ENCODE measurements at places on chromosomes 3 and 15.

DNA sequence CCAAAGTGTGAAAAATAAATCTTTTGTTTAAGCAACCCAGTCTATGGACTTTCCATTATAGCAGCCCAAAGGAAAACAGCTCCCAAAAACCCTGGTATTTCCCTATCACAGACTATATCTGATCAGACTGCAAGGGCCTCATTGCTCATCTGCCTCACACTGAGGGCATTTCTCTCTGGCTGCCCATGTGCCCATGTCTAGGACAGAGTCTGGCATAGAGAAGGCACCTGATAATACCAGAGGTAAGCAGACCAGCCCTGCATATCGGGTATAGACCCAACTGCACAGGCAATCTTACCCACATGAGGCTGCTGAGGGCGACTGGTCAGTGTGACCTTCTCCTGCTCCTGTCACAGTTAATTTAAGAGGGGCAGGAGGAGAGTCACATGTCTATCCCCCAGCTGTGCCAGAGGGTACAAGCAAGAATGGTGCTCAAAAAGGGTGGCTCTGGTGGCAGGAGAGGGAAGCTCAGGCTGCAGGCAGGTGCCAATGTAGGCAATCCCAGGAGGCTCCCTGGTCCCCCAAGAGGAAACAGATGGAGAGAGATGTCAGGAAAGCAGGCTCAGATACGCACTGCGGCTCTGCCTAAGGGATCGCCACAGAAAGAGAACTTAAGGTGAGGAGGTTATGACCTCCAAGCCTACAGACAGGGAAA is 3.1 kb downstream of the CSRNP1 start:
- DNase-seq: no peak

- no peak for DNase-seq
Observed at GRCh38 chr3:138938877-138939560, 7.9 kb downstream of the FOXL2 start.

DNA sequence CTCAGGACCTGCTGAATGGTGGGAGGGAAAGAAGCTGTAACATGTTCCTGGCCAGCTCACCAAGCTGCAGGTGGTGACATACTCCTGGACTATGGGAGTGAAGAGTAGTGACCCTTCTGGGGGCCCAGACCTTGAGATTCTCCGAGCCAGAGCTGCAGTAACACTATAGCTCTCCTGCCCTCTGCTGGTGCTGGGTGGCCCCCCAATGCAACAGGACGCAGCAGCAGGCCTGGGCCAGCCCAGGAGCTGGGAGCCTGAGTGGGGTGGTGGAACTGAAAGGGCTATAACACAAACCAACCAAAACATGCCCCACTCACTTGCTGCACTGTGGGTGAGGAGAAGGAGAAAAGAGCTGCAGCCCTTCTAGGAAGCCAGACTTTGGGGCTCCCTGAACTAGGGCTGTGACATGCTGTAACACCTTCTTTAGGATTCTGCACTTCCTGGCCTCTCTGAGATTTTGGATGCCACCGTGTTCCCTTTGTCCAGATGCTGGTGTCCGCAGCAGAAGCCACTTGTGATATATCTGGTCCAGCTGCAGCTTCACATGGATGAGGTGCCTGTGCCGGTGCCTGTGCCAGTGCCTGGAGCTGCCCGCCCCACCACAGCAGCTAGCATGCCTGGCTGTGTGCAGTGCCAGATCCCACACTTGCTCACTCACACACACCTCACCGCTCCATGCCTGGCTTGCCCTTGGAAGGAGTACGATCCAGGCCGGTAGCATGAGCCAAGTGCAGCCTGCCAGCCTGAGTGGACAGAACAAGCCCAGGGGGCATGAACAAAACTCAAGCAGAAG is 636.8 kb upstream of the KCNMB2 start:
- no peak for DNase-seq

DNA sequence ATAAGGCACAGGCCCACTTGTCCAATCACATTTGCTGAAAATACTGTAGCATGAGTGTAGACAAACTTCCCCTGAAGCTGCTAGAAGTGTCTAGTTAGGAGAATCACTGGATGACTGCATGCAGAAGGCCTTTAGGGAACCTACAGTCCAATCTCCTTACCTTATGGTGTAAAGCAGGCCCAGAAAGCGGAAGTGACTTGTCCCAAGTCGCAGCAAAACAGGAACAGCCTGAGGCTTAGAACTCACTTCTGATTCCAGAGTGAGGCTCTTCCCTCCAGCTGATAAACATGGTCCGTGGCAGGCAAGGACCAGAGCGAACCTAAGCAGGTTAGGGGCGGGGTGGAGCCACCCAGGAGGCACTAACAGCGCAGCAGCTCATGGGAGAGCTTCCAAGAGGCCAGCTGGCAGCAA is 2.5 kb downstream of the GRAMD2A start:
- DNase-seq: no peak

GRCh38 chr3:152402695-152403451 is 134.1 kb downstream of the MBNL1 start:
- DNase-seq: no peak

- DNase-seq: no peak
Observed at GRCh38 chr15:44729408-44730127, 6.8 kb upstream of the TRIM69 start.

DNA sequence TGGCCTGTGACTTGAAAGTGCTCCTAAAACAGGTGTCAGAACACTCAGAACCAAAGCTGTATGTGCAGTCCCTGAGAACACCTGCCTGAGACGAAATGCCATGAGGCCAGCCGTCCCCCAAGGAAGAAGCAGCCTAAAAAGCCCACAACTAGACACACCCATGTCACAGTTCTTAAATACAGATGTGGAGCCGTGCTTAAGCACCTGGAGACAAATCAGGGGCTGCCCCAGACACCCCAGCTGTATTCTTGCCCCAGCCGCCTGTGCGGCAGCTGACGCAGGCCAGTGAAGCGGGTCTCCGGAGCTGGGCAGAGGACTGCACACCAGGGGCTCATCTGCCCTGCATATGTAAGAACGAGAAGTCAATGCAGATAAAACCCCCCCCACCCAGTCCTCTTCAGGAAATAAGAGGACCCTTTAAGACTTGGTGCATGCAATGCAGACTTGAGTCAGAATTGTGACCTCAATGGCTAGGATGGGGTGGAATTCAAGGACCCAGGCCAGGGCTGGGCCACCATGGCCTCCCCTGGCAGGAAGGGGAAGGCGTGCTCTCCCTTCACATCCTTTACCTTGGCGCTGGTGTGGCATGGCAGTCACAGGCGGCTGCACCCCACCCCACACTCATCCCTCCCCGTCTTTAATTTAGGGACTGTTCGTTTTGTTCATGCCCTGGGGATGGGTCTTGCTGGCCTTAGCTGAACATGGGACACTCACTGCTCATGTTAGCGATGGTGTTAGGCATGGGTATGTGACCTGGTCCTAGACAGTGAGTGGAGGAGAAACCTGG is 27.7 kb upstream of the PLXNA1 start:
- no peak for DNase-seq

DNA sequence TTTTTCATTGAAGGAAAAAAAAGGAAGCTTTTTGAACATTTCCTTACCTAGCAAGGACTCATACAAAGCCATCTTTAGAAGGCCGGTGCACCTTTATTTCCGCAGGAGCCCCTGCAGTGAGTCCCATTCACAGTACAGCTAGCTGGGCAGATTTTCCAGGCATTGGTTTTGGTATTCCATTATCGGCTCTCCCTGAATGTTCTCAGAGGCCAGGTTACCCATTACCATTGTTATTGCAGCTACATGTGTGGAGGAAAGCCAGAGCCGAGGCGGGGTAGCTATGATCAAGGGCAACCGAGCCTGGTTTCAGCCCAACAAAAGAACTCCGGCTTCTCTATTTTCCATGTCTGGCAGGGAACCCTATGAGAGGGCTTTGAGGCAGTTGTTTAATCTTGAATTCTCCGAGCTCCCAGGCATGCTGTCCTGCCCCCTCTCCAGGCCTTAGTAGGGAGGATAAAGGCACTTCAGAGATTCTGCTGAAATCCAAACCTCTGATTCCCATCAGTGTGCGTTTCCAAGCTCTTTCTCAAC is 100.3 kb downstream of the LRRK1 start:
- no peak for DNase-seq

GRCh38 chr3:135992072-135992471 is 26.5 kb downstream of the PPP2R3A start:
- DNase-seq: no peak

GRCh38 chr3:79006077-79006476 is 761.7 kb downstream of the ROBO1 start:
- no peak for DNase-seq

GRCh38 chr3:59567661-59568060 is 517.8 kb upstream of the CFAP20DC start:
- DNase-seq: no peak

DNA sequence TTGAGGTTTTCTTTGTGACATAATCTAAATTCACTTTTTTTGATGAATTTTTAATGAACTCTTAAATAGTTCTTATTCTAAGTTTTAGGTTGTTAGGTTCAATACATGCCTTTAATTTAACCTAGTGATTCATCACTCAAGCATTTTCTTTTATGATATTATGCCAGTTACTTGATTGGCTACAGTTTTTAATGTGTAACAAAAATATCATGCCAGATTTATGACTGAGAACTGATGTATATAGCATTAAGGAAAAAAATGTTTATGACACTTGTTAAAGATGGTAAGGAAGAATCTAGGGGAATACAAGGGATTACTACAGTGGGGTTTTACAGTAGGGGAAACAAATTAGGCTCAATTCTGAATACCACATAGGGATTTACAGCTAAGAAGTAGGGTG is 103.1 kb downstream of the VGLL3 start:
- no peak for DNase-seq

All from activated T-helper 1 cell treated with anti-CD3 and anti-CD28 coated beads, Interleukin-12 subunit alpha, Interleukin-12 subunit beta, Interleukin-2, Interleukin-4 antibody, amounts not matched to agents 30 ng/mL and 10 ng/mL and 1 ng/mL, durations not matched to agents 14 hours and 24 hours and 36 hours (primary cell).